Activated T-cell treated with anti-CD3 and anti-CD28 coated beads, Interleukin-2, amount 50 U/mL, for 48 hours (primary cell): ENCODE measurements at places on chromosomes 12 and 14.

DNA sequence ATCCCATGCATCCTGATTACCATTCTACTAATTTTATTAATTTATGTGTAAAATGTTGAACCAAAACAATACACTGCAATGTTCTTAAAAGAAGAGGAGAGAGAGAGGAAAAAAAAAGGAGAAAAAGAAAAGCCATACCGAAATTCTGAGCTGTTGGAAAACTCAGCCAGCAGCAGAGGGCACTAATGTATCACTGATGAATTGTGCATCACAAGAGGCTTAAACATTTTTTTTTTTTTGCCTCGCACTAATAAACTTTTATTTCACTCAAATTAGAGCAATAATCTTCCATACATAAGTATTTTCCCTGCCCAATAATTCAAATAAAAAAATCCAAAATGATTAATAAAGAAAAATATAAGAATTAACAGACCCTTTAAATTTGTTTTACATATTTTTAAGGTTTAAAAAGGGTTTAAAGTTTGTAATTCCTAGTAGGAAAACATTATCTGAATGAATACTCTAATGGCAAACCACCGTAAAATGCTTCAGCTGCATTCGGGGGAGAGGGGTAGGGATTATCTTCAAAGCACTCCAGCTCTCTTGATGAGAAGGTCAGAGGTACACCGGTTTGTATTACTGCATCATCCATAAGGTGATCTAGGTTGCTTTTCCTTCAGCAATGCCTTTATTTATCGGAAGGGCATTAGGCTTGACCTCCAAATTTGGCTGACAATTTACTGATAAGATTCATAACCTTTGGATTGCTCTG is 41.9 kb downstream of the ATP23 start:
- no peak for DNase-seq

DNA sequence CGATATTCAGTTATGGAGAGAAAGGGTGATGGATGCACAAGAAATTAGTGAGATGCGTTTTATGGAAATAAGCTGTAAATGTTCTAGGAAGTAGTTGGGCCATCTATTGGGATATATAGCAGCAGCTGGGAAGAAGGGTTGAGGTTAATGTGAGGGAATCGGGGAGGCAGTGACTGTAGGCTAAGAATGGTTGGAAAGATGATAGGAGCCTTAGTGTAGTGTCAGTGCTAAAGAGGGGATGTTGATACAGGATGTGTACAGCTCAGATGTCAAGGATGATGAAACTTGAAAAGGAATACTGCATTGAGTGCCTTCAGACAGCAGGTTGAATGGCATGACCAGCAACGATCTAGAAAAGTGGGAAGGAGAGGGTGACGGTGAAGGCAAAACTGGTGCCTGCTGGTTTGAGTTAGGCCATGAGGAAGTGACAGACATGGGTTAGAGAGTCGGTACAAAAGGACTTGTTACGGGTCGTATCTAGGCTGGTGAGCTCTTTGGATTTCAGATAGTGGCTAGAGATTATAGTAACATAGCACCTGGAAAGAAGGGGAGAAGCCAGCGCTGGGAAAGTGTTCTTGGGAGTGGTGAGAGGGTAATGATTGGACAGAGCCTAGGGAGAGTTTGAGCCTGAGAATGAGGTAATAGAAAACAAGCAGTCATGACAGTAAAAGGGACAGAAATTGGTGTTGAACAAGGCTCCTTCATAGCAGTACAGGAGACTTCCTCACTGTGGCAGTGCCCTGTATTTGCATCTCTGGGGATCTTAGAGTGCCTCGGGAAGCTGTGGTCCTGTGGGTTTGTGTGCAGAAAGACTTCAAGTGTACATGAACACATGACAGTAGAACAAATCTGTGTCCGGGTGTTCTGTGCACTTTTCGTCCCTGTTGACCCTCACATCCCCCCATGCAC is 9.6 kb downstream of the MARS1 start:
- no peak for DNase-seq

DNA sequence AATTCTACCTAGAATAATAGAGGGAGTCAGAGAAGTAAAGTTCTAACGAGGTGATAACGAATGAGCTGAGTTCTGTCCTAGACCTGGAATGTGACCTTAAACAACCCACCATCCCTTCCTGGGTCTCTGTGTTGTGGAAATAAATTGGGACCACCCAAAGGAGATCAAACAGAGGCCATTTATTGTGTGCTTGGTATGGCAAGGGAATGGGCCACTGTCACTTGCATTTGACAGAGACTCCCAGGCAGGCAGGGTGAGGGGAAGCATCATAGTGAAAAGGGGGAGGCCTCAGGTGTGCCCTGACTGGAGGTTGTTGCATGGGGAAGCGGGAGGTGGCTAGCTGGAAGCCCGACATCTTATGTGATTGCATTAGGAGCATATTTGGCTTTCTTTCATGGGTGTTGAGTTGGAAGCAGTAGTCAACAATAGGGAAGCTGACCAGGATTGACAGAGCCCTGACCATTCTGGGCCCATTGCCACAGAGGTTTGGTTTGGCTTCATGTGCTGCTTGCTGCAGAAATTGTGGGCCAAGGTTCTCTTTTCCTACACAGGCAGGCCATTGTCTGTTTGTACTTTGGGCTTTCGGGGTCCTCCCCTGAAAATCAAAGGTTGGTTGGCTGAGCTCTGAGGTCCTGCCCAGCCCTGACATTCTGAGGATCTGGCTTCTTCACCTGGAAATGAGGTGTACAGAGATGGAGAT is 17.6 kb upstream of the FAM181A start:
- no peak for DNase-seq

DNA sequence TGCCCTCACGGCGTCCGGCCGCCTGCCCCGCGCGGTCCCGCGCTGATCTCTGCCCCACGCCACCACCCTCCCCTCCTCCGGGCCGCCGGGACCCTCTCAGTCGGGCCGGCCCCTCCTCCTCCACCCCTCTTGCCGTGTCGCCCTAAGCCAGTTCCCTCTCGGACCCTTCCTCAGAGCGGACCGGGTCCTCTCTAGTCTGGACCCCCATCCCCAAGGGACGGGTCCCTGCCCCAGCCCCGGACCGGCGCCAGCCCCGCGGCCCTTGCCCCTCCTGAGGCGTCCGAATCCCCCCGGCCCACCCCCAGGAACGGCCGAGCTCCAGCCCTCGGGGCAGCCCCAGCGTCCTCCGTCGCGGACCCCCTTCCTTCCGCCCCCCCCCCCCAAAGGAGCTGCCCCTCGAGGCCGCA is 485 bp downstream of the PPP4R4 start:
- DNase-seq = no peak

DNA sequence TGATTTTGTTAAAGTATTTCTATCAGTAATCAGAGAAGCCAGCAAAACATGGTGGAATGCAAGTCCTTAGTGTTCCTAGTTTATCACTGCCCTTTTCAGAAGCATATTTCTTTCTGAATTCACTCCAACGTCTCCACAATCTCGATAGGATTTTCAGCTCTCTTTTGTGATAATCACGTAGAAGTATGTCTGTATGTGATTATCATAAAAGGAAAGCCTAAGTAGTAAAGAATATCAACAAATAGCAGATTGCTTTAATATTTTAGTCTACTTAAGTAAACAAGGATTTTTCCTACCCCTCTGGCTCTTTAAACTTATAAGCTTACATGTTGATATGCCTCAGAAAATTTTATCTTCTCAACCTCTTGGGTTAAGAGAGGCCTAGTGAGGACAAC is 147.4 kb upstream of the NUDT4 start:
- DNase-seq = no peak

- peak; percentile 53 for DNase-seq
These were observed 109.0 kb downstream of the APAF1 start for GRCh38 chr12:98754095-98754494.

- DNase-seq = no peak
These were observed 97.8 kb downstream of the SLC6A15 start for GRCh38 chr12:84814664-84815245.

GRCh38 chr12:6632026-6632983 is 3.5 kb downstream of the LPAR5 start:
- DNase-seq = peak; percentile 69

- no peak for DNase-seq
These were observed 19.7 kb upstream of the RERG start for GRCh38 chr12:15240898-15241297.

- DNase-seq = no peak
These were observed 1.9 kb upstream of the ANO2 start for GRCh38 chr12:5947006-5947405.

DNA sequence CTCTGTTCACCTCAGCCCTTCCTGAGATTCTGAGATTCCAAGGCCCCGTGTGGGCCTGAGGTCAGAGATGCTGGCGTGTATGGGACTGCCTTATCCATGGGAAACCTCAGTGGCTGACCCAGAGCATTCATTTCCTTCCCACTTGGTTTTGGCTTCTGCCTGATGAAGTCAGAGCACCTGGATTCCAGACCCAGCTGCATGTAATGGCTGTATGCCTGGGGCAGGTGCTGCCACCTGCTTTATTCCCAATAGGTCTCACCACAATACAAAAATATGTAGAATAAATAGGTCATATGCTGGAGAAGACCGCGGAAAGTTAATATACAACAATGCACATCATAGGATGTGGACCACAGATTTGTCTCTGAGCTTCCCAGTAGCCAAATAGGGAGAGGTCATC is 25.6 kb downstream of the FIGNL2 start:
- DNase-seq = no peak

GRCh38 chr12:31210541-31210940 is 115.4 kb downstream of the SINHCAF start:
- DNase-seq = no peak

DNA sequence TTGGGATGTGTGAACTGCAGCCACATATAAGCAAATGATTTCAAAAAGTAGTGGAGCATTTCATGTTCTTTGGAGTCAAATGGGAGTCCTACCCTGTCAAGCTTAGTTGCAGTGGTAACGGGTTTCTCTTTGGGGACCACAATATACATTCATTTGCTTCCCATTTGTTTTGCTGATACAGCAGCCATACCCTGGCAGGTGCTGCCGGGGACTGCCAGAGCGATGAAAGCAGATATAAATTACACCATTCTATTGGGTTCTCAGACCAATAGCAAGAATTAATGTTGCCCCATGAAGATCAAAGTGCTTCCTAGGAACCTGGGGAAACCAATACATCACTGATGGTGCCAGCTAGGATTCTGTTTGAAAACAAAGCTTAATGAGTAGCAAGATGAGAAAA is 1621.5 kb upstream of the FLRT2 start:
- no peak for DNase-seq

GRCh38 chr12:122174155-122174845 is at the start of gene IL31:
TSS of gene IL31 (minus strand) at chr12:122174221. CDS start at chr12:122174172, 49 bp downstream.
- DNase-seq = peak; percentile 46

- no peak for DNase-seq
These were observed 67.8 kb downstream of the FLRT2 start for GRCh38 chr14:85597701-85598100.

GRCh38 chr14:60215127-60215444 is 33.9 kb upstream of the PPM1A start:
- no peak for DNase-seq
